Pancreas (tissue), 10 donors: ENCODE measurements at places on chromosomes 3 and 15. TPM values are rescaled to one million over a fixed set of nuclear protein-coding genes. Genes with fewer than 3 reads are reported as not detected.
A peak's percentile ranks its signal among the peaks of the same experiment; 100 is the strongest.

The GOLGA6L7 gene
- total RNA-seq, result not detected

The TOPAZ1 gene
- not detected for total RNA-seq

The C3orf85 gene
- total RNA-seq, result not detected

The TRIM71 gene
- total RNA-seq, result 0.03 TPM

GRCh38 chr15:34754674-34755418, at the start of gene GJD2:
TSS of gene GJD2 (minus strand) at chr15:34754998. CDS start at chr15:34754488, 510 bp downstream.
- H3K27ac ChIP-seq, result no peak within 1 kb of the TSS
- no peak for DNase-seq
- H3K27me3 ChIP-seq, result peaks cover 24% of the 10 kb centered on the region
- H3K36me3 ChIP-seq, result no peaks in the 10 kb centered on the region
- peak within 1 kb of the TSS; percentile 24 for H3K4me3 ChIP-seq

GRCh38 chr3:42996633-42997075, 17.5 kb downstream of the GASK1A start:
- no peak overlapping the region for H3K27ac ChIP-seq
- H3K4me1 ChIP-seq, result peaks cover 3% of the 10 kb centered on the region
- no peak for DNase-seq
- no peak overlapping the region for H3K4me3 ChIP-seq
- H3K27me3 ChIP-seq, result no peaks in the 10 kb centered on the region

- peak overlapping the region; percentile 85 for H3K27ac ChIP-seq
- H3K27me3 ChIP-seq, result no peaks in the 10 kb centered on the region
- DNase-seq, result no peak
- H3K4me1 ChIP-seq, result peaks cover 42% of the 10 kb centered on the region
- no peaks in the 10 kb centered on the region for H3K36me3 ChIP-seq
- H3K4me3 ChIP-seq, result no peak overlapping the region
These were observed 32.8 kb downstream of the PLSCR1 start for GRCh38 chr3:146511402-146512134.

- no peaks in the 10 kb centered on the region for H3K36me3 ChIP-seq
- no peaks in the 10 kb centered on the region for H3K4me1 ChIP-seq
- no peaks in the 10 kb centered on the region for H3K27me3 ChIP-seq
- no peak for DNase-seq
- no peak overlapping the region for H3K27ac ChIP-seq
These were observed 9.3 kb upstream of the SYNM start for GRCh38 chr15:99095626-99096025.

DNA sequence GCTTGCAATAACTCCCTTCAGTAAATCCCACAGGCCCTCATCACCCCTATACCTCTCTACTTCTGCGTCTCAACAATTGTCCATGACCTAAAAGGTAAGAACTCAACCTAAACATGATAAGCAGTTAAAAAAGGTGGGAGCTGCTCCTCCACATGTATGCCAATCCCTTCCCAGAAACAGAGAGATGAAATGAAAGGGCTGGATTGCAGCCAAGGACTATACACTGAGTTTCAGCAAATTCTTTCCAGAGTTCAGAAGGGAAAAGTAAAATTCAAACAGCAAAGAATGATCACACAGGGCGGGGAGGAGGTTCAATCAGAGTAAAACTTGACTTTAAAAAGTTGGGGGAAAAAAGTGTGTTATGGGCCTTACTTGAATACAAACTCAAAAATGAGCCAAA, 27.5 kb downstream of the PLOD2 start:
- no peaks in the 10 kb centered on the region for H3K27me3 ChIP-seq
- no peaks in the 10 kb centered on the region for H3K36me3 ChIP-seq
- H3K4me3 ChIP-seq, result no peak overlapping the region

DNA sequence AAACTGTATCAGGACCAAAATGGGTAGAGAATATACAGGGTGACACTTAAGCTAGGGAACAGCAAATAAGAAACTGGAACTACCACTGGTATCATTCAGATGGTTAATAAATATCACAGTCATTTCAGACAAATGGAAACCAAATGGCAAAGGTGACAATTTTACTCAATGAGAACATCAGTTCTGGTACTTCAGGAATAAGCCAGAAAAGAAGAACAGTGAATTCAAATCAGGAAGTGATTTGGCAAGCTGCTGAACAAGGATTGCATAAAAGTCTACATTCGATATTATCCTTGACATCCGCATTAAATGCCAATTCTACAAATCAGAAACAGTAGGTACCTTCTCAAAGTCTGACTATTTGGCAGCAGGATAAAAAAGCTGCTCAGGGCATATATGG, 23.5 kb upstream of the STIMATE start:
- DNase-seq, result no peak
- no peaks in the 10 kb centered on the region for H3K4me1 ChIP-seq
- H3K27ac ChIP-seq, result no peak overlapping the region
- H3K4me3 ChIP-seq, result no peak overlapping the region

- H3K36me3 ChIP-seq, result no peaks in the 10 kb centered on the region
- peaks cover 59% of the 10 kb centered on the region for H3K4me1 ChIP-seq
These were observed 39.6 kb downstream of the FLNB start for GRCh38 chr3:58047826-58048225.

- no peaks in the 10 kb centered on the region for H3K4me1 ChIP-seq
- no peak overlapping the region for H3K4me3 ChIP-seq
- H3K27ac ChIP-seq, result peak overlapping the region; percentile 37
These were observed 251.7 kb upstream of the TBL1XR1 start for GRCh38 chr3:177448987-177449359.

GRCh38 chr3:87694678-87695077, 364.1 kb downstream of the CGGBP1 start:
- no peaks in the 10 kb centered on the region for H3K27me3 ChIP-seq
- H3K27ac ChIP-seq, result no peak overlapping the region
- H3K36me3 ChIP-seq, result no peaks in the 10 kb centered on the region
- no peaks in the 10 kb centered on the region for H3K4me1 ChIP-seq

DNA sequence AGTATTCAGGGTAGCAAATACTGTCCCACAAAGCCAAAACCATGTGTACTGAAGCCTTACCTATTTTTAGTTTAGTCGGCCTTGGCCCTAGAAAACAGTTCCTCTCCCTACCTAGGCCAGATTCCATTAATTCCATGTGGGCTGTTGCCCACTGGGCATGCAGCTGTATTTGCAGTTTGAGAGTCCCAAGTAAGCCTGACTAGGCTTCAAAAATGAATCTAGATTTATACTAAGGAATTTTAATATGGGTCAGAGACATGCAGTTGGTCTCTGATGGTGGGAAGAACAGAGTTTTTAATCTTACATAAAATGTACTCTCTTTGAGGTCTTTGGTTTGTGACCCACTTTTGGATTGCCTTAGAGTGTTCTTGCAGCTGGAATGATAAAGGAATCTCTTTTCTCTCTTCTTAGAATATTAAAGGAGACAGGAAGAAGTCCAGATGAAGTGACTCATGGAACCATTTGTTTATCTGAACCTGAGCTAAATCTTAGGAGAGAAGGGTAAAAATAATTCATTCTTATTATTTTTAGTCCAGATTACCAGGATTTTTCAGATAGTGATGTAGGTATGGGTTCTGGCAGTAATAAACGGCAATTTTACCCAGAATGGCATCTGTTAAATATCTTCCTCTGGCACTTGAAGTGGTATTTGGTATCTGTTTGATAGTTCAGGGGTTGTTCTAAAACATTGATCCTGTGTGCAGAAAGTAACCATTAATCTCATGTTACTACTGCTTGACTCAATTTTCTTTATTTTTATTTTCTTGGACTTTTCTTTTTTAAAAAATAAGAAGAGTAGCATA, 33.8 kb downstream of the GLCE start:
- no peaks in the 10 kb centered on the region for H3K27me3 ChIP-seq
- peak overlapping the region; percentile 29 for H3K27ac ChIP-seq
- peaks cover 20% of the 10 kb centered on the region for H3K4me1 ChIP-seq

- no peak overlapping the region for H3K27ac ChIP-seq
- H3K4me1 ChIP-seq, result no peaks in the 10 kb centered on the region
- H3K4me3 ChIP-seq, result no peak overlapping the region
- no peaks in the 10 kb centered on the region for H3K36me3 ChIP-seq
These were observed 137.8 kb downstream of the SAMMSON start for GRCh38 chr3:70137366-70137765.

DNA sequence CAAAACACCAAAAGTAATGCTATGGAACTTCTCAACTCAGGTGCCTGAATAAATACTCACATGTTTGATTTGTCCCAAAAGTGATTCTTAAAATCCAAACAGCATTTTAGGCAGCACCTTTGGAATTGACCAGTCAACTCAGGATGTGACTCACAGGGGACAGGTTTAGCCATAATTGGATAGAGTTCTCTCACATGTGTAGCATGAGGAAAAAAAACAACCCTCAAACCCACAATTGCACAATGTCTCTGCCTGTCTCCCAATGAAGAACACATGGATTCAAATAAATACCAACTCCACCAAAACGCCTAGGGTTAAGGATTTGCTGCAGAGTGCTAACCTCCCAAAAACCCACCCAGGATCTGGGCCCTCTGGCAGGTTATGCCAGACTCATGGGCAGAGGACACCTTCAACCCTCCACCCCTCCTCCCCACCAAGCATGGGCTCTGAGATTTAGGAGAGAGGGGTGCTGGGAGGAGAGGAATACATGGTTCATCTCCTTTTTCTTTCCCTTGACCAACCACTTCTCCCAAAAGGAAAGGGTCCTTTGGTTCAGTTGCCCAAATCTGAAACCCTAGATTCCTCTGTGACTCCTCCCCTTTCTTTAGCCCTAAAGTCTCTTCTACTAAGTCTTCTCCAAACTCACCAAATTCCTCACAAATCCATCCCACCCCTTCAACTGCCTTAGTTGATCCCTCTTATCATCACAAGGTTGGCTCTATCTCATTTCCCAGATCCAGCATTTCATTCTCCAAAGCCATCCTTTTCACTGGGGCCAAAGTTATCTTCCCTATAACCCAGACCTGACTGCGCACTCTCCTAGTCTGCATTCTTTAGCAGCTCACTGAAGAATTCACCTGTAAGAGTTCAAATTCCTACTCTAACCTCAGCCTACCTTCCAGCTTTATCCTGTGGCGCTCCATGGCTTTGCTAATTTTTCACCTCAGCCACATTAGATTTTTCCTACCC, 7.7 kb downstream of the RYK start:
- H3K4me3 ChIP-seq, result no peak overlapping the region
- H3K27ac ChIP-seq, result no peak overlapping the region
- no peaks in the 10 kb centered on the region for H3K27me3 ChIP-seq
- peaks cover 16% of the 10 kb centered on the region for H3K4me1 ChIP-seq
- no peaks in the 10 kb centered on the region for H3K36me3 ChIP-seq
- no peak for DNase-seq

DNA sequence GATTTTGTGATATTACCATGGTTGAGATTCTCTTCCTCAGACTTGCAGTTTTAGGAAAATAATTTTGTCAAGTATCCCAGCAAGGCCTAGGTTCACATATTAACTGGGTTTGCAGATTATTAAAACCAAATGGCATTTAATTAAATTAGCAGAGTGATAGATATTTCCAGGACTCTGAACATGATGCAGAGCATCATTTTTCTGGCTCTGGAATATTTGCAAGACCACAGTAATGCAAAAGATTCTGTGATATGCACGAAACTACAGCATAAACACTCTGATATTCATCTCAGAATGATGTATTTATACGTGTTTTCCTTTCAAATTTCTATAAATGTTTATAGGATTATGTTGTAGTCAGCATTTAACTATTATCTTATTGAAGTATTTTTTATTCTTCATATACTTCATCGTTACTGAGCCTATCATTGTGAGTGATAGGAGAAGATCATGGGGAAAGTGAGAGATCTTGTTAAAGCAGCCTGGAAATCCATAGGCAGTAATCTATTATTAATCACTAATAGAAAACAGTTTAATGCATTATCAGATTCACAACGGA, 1245.6 kb downstream of the OTOL1 start:
- no peak overlapping the region for H3K27ac ChIP-seq
- H3K4me3 ChIP-seq, result no peak overlapping the region
- H3K27me3 ChIP-seq, result no peaks in the 10 kb centered on the region
- H3K36me3 ChIP-seq, result no peaks in the 10 kb centered on the region
- H3K4me1 ChIP-seq, result no peaks in the 10 kb centered on the region

DNA sequence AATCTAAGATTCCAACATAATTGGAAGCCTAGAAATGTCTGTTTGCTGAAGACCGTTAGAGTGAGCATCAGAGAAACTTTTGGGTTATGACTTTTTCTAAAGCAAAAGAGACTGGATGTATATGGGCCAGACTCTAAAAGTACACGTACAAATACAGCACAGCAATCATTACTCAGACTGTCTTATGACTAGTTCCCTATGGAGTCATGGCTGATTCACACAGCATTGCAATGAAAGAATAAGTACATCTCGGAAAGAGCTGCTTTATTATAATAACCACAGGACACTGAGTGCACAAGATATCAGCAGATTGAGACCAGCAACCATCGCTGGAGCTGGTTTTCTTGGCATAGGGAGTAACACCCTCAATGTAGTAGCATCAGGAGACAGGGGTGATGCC, 618.6 kb downstream of the NLGN1 start:
- no peak overlapping the region for H3K27ac ChIP-seq
- H3K4me1 ChIP-seq, result no peaks in the 10 kb centered on the region
- no peak overlapping the region for H3K4me3 ChIP-seq

DNA sequence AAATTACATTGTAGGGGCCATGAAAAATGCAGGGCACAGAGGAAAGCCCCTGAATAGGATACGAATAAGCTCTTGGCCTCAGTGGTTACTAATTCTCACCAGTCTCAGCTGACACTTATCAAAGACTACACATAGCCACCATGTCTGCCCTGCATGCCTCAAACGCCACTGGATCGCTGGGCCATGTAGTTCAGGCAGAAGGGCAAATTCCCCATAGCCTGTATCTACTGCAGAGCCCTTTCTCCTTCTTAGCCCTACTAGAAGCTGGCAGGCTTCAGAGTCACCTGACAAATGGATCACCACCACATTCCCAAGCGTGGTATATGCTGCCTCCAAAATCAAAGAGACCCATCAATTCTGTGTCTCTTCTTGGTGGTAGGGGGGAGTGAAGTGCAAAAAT, 177.4 kb downstream of the MINAR1 start:
- no peaks in the 10 kb centered on the region for H3K4me1 ChIP-seq
- DNase-seq, result no peak
- H3K36me3 ChIP-seq, result no peaks in the 10 kb centered on the region

DNA sequence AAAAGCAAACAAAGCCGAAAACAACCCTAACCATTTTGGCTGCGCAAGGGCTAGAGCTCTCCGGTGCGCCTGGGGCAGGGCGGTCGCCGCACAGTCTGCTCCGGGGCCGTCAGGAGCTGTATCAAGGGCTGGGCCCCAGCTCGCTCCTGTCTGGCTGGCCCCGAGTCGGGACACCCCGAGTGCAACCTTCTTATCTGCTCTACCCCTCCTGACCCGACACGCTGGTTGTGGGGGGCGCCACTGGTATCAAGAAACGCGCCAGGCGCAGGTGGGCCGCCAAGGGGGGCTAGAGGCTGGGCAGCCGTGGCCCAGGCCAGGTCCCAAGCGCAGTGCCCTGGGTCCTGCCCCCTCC, 36.0 kb downstream of the NR2F2 start:
- no peak overlapping the region for H3K4me3 ChIP-seq
- no peak for DNase-seq
- no peaks in the 10 kb centered on the region for H3K36me3 ChIP-seq
- H3K27me3 ChIP-seq, result peaks cover 15% of the 10 kb centered on the region
- peaks cover 3% of the 10 kb centered on the region for H3K4me1 ChIP-seq
- H3K27ac ChIP-seq, result no peak overlapping the region
